Stimulated activated CD4-positive, alpha-beta T cell treated with anti-CD3 and anti-CD28 coated beads, Interleukin-1b, Interleukin-23, amount 100 ng/mL, for 1 hour (primary cell): ENCODE measurements at places on chromosomes 4 and X.

DNA sequence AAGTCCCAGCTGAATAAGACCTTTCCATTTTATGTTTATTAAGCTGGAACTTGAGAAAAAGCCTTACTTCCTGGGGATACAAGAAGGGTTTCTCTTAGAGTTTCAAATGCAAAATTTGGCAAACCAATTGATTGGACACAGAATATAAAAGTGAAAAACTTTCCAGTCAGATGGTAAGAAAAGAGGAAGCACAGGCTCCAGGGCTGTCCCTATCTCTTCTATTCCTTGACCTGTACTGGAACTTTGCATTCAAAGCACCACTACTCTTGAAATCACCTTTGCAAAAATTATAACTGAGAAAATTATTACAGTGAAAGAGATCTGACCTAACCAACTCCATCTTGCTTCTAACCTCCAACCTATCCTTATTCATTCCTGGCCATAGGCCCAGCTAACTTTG, 11.7 kb downstream of the PROM1 start:
- no peak for DNase-seq

- no peak for DNase-seq
Measured at GRCh38 chrX:69070949-69071650, 94.2 kb downstream of the PJA1 start.

DNA sequence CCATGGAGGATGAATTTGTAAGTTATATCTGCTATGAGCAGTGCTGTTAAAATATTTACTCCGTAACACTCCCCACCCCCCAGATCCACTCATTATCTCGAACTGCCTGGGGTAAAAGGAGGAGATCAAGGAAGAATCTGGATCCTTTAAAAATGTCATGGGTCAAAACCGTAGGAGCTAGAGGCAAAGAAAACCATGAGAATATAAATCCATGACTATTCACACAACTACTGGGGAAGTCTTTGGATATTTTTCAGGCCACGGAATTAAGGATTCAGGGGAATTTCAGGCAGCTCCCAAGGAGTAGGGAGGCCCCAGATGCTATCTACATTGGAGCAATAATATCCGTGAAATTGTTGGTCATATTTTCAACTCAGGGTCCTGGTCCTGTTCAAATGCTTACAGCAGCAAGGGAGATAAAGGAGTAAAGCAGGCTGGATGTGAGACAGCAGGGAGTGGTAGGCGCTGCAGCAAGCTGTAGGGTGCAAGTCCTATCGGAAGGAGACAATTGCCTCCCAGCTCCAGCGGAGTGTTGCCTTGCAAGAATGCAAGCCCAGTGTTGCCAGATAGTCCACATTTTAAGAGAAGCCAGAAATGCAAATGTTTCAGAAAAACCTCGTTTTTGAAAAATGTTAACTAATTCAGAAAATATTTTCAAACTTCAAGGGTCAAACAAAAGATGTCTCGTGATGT, 116.2 kb upstream of the KIT start:
- no peak for DNase-seq

GRCh38 chrX:111039606-111040005, 56.4 kb upstream of the PAK3 start:
- no peak for DNase-seq

DNA sequence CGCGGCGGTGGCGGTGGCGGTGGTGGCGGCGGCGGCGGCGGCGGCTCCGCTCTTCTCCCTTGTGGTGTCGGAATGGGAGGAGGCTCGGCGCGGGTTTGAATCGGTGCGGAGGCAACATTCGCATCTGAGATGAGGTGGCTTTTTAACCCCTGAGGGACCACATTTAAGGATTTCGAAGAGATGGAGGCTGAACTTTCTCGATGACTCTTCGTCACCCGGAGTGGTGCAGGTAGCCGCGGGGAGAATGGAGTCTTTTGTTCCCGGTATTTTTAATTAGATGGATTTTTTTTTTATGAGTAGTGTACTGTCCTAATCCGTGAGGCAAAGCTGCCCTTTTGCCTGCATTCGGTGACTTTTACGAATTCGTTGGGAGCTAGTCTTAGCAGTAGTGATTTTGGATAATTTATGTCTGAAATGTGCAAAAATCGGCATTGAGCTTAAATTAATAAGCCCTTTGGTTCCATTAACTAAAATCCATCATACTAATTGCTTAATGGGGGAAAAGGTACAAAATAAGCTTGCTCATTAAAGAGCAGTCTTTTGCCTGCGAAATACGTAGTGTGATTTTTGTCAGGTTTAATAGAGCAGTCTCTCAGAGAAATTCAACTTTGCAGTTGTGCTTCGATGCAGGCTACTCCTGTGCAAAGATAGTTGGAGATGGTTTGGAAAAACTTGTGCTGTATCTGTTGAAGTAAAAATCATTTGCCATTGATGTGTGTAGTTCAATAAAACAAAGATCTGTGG, 206.2 kb downstream of the TENM3 start:
- DNase-seq: no peak
